Nephron progenitor cell (in vitro differentiated cells): ENCODE measurements at places on chromosomes 4 and X.
A peak's percentile ranks its signal among the peaks of the same experiment; 100 is the strongest.

GRCh38 chr4:27048429-27049238 lies 188.0 kb downstream of the STIM2 start:
- no peaks in the 10 kb centered on the region for H3K36me3 ChIP-seq
- no peak overlapping the region for H3K27ac ChIP-seq
- H3K27me3 ChIP-seq, result peaks cover 6% of the 10 kb centered on the region
- no peak for DNase-seq

GRCh38 chr4:94458682-94459081 lies 6.9 kb downstream of the PDLIM5 start:
- DNase-seq, result no peak
- peak overlapping the region; percentile 94 for H3K27ac ChIP-seq
- H3K27me3 ChIP-seq, result no peaks in the 10 kb centered on the region
- peaks cover 84% of the 10 kb centered on the region for H3K4me1 ChIP-seq
- peak overlapping the region; percentile 64 for H3K4me3 ChIP-seq
- H3K36me3 ChIP-seq, result peaks cover 43% of the 10 kb centered on the region

GRCh38 chrX:10571260-10571659 lies 49.1 kb downstream of the MID1 start:
- peaks cover 32% of the 10 kb centered on the region for H3K4me1 ChIP-seq
- no peak overlapping the region for H3K4me3 ChIP-seq
- DNase-seq, result no peak
- H3K27me3 ChIP-seq, result no peaks in the 10 kb centered on the region

DNA sequence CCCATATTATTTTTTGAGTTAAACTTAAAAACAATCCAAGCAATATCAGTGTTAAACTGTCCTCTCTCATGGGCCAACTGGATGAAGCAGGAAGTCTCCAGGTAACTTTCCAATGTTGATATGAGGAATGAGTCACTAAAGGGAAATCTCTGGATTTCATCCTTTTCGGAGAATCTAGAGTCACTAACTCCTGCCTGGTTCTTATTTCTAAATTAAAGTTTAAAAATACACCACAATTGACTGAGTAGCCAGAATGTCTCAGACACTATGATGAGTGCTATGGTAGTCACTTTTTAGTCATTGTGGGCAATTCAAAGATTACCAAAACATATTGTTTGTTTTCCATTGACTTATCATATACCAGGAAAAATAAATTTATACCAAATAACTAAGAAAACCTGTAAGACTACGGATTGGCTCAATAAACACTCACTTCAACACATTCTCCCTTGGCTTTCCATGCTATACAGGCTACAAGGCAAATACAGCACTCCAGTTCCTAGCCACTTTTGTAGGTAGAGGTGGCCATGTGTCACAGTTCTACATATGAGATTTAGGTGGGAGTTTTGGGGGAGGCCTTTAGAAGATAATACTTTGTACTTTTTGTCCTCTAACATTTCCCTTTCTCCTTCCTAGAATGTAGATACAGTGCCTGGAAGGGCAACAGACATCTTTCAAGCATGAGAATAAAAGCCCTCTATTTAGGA lies 8.6 kb downstream of the SLC9B2 start:
- peaks cover 4% of the 10 kb centered on the region for H3K4me1 ChIP-seq
- no peak overlapping the region for H3K4me3 ChIP-seq
- DNase-seq, result no peak
- no peak overlapping the region for H3K27ac ChIP-seq
- peaks cover 30% of the 10 kb centered on the region for H3K36me3 ChIP-seq

DNA sequence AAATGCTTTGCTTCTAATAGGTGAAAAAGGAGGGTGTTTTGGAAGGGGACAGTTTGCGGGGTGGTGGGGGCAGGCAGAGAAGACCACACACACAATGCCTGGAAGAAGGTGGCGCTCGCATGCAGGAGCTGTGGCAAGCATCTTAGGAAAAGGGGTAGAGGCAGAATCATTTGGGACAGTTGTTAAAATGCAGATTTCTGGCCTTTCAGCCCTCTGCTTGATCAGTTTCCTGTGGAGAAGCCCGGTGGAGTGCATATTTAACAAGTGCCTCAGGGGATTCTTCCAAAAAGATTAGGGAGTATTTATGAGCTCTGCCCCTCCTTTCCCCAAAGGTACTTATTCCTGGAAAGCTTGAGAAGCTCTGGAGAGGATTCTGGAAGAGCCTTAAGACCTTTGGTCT lies 4.8 kb downstream of the NOCT start:
- peaks cover 38% of the 10 kb centered on the region for H3K36me3 ChIP-seq
- no peak for DNase-seq
- H3K27ac ChIP-seq, result peak overlapping the region; percentile 31
- H3K4me3 ChIP-seq, result no peak overlapping the region
- no peaks in the 10 kb centered on the region for H3K27me3 ChIP-seq

GRCh38 chrX:40877887-40878286 lies 142.5 kb upstream of the MED14 start:
- no peak overlapping the region for H3K27ac ChIP-seq
- H3K36me3 ChIP-seq, result no peaks in the 10 kb centered on the region
- no peak overlapping the region for H3K4me3 ChIP-seq
- DNase-seq, result no peak
- H3K27me3 ChIP-seq, result peaks cover 4% of the 10 kb centered on the region
- H3K4me1 ChIP-seq, result peaks cover 8% of the 10 kb centered on the region

- no peaks in the 10 kb centered on the region for H3K4me1 ChIP-seq
- H3K27me3 ChIP-seq, result peaks cover 4% of the 10 kb centered on the region
- no peaks in the 10 kb centered on the region for H3K36me3 ChIP-seq
- no peak overlapping the region for H3K4me3 ChIP-seq
Measured at GRCh38 chrX:11273544-11273943, 19.7 kb upstream of the AMELX start.

- peaks cover 13% of the 10 kb centered on the region for H3K4me1 ChIP-seq
- no peak within 1 kb of the TSS for H3K27ac ChIP-seq
- DNase-seq, result peak; percentile 63
- peak within 1 kb of the TSS; percentile 81 for H3K4me3 ChIP-seq
- H3K36me3 ChIP-seq, result no peaks in the 10 kb centered on the region
Measured at GRCh38 chrX:19121898-19122640, at the start of gene ADGRG2. Gene ADGRG2, minus strand, starts transcription at chrX:19122468. Its CDS starts 53,634 bp downstream, at chrX:19068834.

- H3K4me1 ChIP-seq, result peaks cover 19% of the 10 kb centered on the region
- H3K27ac ChIP-seq, result no peak overlapping the region
- peaks cover 11% of the 10 kb centered on the region for H3K36me3 ChIP-seq
- no peaks in the 10 kb centered on the region for H3K27me3 ChIP-seq
- DNase-seq, result no peak
Measured at GRCh38 chr4:15436513-15436912, 8.7 kb downstream of the C1QTNF7 start.

- no peaks in the 10 kb centered on the region for H3K27me3 ChIP-seq
- H3K4me1 ChIP-seq, result no peaks in the 10 kb centered on the region
- H3K4me3 ChIP-seq, result no peak overlapping the region
- DNase-seq, result peak; percentile 21
- H3K27ac ChIP-seq, result peak overlapping the region; percentile 32
Measured at GRCh38 chrX:18899796-18900380, 84.0 kb downstream of the PHKA2 start.

DNA sequence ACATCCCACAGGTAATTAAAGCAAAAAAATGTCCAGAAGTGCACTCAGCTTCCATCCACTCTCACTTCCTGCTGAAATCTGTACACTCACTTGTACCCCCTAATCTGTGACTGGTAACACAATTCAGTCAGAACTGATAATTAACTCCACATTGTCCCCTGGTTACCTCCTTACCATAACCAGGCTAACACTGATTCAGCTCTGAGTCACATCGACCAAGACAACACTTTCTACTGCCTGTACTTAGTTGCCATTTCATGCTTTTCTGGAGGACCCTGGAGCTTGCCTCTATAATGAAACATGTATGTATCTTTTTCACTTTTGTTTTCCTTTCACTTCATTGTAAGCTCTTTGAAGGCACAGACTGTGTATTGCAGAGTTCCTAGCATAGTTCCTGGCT lies 130.9 kb upstream of the GABRG1 start:
- no peaks in the 10 kb centered on the region for H3K27me3 ChIP-seq
- H3K4me1 ChIP-seq, result no peaks in the 10 kb centered on the region
- H3K36me3 ChIP-seq, result no peaks in the 10 kb centered on the region
- DNase-seq, result no peak
- H3K27ac ChIP-seq, result no peak overlapping the region

- H3K27ac ChIP-seq, result peak overlapping the region; percentile 81
- H3K4me3 ChIP-seq, result peak overlapping the region; percentile 44
- H3K27me3 ChIP-seq, result peaks cover 2% of the 10 kb centered on the region
- peaks cover 55% of the 10 kb centered on the region for H3K4me1 ChIP-seq
- DNase-seq, result no peak
- H3K36me3 ChIP-seq, result peaks cover 45% of the 10 kb centered on the region
Measured at GRCh38 chrX:7083468-7084396, 63.8 kb upstream of the STS start.

GRCh38 chr4:139987502-139987850 lies 166.5 kb downstream of the MAML3 start:
- H3K4me3 ChIP-seq, result no peak overlapping the region
- H3K4me1 ChIP-seq, result peaks cover 38% of the 10 kb centered on the region
- no peak for DNase-seq
- no peaks in the 10 kb centered on the region for H3K27me3 ChIP-seq
- peaks cover 44% of the 10 kb centered on the region for H3K36me3 ChIP-seq

DNA sequence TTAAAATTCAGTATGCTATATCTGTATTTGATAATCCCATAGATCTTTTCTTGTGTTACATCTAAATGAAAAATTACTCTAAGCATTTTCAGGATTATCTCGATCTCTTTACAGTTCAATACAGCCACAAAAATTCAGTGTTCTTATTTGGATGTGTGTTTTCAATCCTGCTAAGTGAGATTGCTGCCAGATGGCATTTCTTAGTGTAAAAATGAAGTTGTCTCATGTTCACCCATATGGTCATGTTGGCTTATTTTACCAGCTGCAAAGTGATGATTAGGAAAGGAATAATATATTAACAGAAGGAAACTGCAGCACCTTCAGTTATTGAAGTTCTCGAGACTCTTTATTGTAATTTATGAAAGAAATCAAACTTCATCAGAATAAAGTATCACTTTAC lies 12.1 kb upstream of the FAM47A start:
- no peaks in the 10 kb centered on the region for H3K27me3 ChIP-seq
- H3K36me3 ChIP-seq, result no peaks in the 10 kb centered on the region
- no peak for DNase-seq
- H3K4me1 ChIP-seq, result no peaks in the 10 kb centered on the region
- H3K4me3 ChIP-seq, result no peak overlapping the region

- no peaks in the 10 kb centered on the region for H3K36me3 ChIP-seq
- no peak for DNase-seq
- H3K27me3 ChIP-seq, result no peaks in the 10 kb centered on the region
- no peak overlapping the region for H3K4me3 ChIP-seq
- peaks cover 5% of the 10 kb centered on the region for H3K4me1 ChIP-seq
Measured at GRCh38 chr4:117984366-117984680, 50.0 kb upstream of the NDST3 start.

GRCh38 chrX:153983321-153983801 lies 10.8 kb downstream of the TMEM187 start:
- H3K36me3 ChIP-seq, result peaks cover 15% of the 10 kb centered on the region
- H3K4me3 ChIP-seq, result no peak overlapping the region
- H3K27me3 ChIP-seq, result peaks cover 2% of the 10 kb centered on the region
- H3K27ac ChIP-seq, result no peak overlapping the region
- H3K4me1 ChIP-seq, result peaks cover 21% of the 10 kb centered on the region
- no peak for DNase-seq

GRCh38 chr4:154049457-154050181 lies 260.7 kb upstream of the SFRP2 start:
- H3K27me3 ChIP-seq, result no peaks in the 10 kb centered on the region
- peaks cover 4% of the 10 kb centered on the region for H3K4me1 ChIP-seq
- peak; percentile 21 for DNase-seq
- no peaks in the 10 kb centered on the region for H3K36me3 ChIP-seq
- no peak overlapping the region for H3K4me3 ChIP-seq

DNA sequence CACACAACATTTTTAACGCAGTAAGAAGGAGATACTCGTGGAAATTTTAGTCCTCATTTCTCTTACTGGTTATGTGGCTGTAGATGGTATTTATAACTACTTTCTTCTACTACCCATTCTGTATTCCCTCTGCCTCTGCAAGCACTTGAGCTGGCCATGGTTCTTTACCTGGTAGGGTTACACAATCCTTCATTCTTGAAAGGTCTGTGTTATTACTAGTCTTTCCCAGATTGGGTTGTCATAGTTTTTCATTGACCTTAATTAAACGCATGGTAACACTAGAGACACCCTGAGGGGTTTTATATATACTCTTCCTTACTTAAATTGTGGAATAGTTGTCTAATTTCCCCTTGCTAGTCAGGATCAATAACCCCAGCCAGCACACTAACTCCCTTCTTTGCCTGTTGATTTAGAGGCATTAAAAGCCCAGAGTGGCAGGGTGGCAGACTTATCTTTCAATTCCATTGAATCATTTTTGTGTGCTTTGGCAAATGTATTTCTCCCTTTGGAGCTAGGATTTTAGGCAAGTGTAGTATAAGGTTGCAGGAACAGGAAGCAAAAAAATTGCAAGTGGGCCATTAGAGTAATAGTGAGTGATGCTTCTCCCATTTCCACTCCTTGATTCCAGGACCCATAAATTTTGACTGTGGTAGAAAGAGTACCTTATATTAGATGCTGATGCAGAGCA lies 113.6 kb upstream of the EMCN start:
- no peaks in the 10 kb centered on the region for H3K4me1 ChIP-seq
- no peak overlapping the region for H3K27ac ChIP-seq
- H3K4me3 ChIP-seq, result no peak overlapping the region
- H3K27me3 ChIP-seq, result no peaks in the 10 kb centered on the region
- DNase-seq, result no peak

GRCh38 chr4:27148211-27148895 lies 287.7 kb downstream of the STIM2 start:
- H3K27me3 ChIP-seq, result peaks cover 3% of the 10 kb centered on the region
- H3K27ac ChIP-seq, result no peak overlapping the region
- no peaks in the 10 kb centered on the region for H3K4me1 ChIP-seq

GRCh38 chr4:26884486-26884988 lies 23.9 kb downstream of the STIM2 start:
- no peak overlapping the region for H3K27ac ChIP-seq
- no peaks in the 10 kb centered on the region for H3K4me1 ChIP-seq
- no peak for DNase-seq
- peaks cover 13% of the 10 kb centered on the region for H3K36me3 ChIP-seq
- H3K27me3 ChIP-seq, result no peaks in the 10 kb centered on the region
- H3K4me3 ChIP-seq, result no peak overlapping the region

DNA sequence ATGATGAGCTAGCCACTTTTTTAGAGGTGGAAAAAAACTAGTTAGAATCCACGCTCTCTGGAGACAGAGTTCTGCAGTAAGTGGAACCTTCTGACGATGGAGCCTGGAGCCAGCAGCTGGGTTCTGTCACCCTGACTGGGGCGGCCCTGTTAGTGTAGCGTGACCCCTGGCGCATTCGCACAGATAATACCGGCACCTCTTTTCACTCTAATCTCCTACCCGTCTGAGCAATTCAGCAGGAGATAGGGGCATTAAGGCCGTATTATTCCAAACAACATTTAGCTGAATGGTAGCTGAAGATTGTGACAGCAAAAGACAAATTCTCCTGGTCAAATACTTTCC lies 292.6 kb downstream of the FBXO8 start:
- no peaks in the 10 kb centered on the region for H3K36me3 ChIP-seq
- H3K4me1 ChIP-seq, result peaks cover 8% of the 10 kb centered on the region
- peak; percentile 12 for DNase-seq

GRCh38 chr4:63921561-63921960 lies 487.7 kb downstream of the TECRL start:
- no peaks in the 10 kb centered on the region for H3K36me3 ChIP-seq
- H3K4me1 ChIP-seq, result no peaks in the 10 kb centered on the region
- H3K27ac ChIP-seq, result no peak overlapping the region
- no peaks in the 10 kb centered on the region for H3K27me3 ChIP-seq
- H3K4me3 ChIP-seq, result no peak overlapping the region

GRCh38 chr4:186651624-186652023 lies 72.0 kb downstream of the FAT1 start:
- H3K36me3 ChIP-seq, result peaks cover 76% of the 10 kb centered on the region
- no peak for DNase-seq
- H3K4me1 ChIP-seq, result peaks cover 22% of the 10 kb centered on the region
- H3K27me3 ChIP-seq, result no peaks in the 10 kb centered on the region
